ENCODE measurements at places on chromosomes 7 and 10.
A peak's percentile ranks its signal among the peaks of the same experiment; 100 is the strongest.

DNA sequence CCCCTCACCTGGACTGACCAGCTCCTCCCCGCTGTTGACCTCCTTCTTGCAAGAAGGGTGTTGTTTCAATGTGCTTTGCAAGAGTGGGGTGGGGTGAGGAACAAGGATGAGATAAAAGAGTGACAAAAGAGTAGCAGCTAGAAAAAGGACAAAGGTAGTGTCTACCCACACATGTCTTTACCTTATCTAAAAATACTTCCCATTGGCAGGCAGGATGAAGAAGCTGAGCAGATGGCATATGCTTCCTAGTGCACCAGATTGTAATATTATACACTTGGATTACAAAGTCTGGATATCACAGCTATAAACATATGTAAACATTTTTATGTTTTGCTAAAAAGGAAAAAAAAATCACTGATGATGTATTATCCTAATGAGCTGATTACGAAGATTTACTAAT, 34.5 kb downstream of the CHN2 start:
- DNase-seq: no peak

GRCh38 chr10:49109669-49110340, 5.5 kb downstream of the VSTM4 start:
- DNase-seq: no peak

DNA sequence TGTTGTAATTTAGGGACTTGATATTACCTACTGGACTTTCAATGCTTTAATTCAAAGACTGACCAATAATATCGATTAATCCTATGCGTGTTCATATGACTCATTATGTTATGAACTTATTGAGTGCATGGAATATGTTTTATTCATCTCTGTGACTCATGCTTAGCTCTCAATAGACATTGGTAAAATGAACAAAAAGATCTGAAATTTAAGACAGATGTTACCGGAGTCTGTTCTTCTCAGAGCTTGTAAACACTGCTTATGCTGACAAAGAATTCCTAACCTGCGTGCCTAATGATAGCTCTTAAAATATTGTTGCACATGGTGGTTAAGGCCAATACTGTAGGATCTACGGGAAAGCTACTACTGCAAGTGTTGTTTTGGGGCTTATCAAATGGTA, 131.5 kb upstream of the ACBD5 start:
- DNase-seq: no peak

GRCh38 chr7:19351341-19352304, 206.4 kb upstream of the FERD3L start:
- no peak for DNase-seq

DNA sequence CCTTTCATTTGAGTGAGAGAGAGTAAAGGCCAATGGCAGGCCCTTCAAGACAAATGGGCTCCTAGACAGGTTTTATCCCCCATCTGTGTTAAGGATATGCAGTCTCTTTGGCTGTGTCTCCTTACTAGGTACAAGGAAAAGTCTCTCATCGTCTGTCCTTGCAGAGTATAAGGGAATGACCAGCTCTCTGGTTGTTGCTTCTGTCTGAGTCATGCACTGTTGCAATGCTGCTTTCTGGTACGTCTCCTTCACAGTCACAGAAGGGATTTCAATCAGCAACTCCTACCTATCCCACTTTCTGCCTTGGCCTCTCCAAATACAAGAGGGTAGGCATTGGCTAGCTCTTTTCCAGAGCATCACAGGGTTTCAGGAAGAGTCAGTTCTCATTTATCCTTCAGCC, 48.1 kb downstream of the CTTNBP2 start:
- no peak for DNase-seq

GRCh38 chr10:47332946-47333345, 10.7 kb downstream of the GDF2 start:
- DNase-seq: no peak

DNA sequence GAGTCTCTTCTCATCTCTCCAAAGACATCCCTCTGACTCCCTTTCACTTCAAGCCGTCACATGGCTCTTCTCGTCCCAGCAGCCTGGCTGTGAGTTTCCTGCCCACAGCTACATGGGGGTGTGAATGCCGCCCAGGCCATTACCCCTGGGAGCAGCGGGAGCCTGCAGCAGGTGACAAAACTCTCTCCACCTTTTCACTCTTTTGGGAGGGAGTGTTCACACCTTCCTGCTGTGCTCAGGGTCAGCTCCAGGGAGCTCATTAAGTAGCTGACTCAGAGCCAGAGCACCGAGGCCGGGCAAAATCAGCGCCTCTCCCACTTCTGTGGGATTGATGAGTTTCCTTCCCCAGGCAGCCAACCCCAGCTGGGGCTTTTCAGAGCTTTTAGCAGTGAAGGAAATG, 271.3 kb downstream of the TYW1 start:
- DNase-seq: no peak

GRCh38 chr7:44329081-44329480, 3.7 kb upstream of the CAMK2B start:
- DNase-seq: no peak

DNA sequence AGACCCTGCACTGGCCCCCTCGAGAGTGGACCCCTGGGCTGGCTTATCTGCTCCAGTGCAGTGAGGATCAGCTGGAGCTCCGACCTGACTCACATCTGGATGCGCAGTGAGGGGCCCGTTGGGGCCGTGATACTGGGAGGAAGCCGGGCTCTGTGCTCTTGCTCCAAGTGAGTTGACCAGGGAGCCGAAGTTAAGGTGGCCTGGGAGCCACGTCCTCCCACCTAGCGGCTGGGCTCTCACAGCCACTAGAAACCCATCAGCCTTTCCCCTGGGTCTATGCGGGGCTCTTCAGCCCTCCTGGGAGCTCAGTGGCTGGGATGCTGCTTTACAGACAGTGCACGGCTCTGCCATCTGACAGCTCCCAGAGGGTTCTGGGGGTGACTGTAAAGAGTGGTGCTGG, 9.1 kb downstream of the ALKBH4 start:
- DNase-seq: no peak

GRCh38 chr10:18664841-18665478, 5.7 kb downstream of the ARL5B start:
- DNase-seq: no peak

- DNase-seq: no peak
Observed at GRCh38 chr10:112774210-112774609, 175.8 kb upstream of the TCF7L2 start.

DNA sequence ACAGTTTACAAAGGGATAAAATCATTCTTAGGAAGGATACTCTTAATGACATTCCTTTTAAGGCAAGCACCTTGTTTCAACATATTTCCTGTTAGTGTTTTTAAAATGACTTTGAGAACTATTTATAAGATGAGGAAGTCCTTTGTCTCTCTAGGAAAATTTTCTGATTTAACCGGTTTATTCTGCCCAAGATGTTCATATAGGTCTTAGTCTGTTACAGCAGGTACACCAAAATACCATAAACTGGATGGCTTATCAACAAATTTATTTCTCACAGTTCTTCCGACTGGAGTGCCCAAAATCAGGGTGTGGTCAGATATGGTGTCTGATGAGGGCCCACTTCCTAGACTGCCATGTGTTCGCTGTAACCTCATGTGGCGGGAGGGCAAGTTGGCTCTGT, 77.9 kb downstream of the GSAP start:
- no peak for DNase-seq

GRCh38 chr10:47402641-47403301, 18.7 kb upstream of the ZNF488 start:
- DNase-seq: no peak

- DNase-seq: no peak
Observed at GRCh38 chr7:92684274-92684673, 94.1 kb upstream of the FAM133B start.

DNA sequence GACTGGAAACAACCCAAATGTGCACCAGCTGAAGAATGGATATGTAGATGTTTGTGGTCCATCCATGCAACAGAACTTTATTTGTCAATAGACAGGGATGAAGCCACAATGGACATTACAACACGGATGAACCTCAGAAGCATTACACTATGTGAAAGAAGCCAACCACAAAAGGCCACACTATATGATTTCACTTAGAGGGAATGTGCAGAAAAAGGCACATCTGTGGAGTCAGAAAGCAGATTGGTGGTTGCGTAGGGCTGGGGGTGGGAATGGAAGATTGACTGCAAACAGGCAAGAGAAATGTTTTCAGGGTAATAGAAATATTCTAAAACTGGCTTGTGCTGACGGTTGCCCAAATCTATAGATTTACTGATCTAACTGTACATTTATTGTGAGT, 34.3 kb upstream of the WASHC2A start:
- no peak for DNase-seq

DNA sequence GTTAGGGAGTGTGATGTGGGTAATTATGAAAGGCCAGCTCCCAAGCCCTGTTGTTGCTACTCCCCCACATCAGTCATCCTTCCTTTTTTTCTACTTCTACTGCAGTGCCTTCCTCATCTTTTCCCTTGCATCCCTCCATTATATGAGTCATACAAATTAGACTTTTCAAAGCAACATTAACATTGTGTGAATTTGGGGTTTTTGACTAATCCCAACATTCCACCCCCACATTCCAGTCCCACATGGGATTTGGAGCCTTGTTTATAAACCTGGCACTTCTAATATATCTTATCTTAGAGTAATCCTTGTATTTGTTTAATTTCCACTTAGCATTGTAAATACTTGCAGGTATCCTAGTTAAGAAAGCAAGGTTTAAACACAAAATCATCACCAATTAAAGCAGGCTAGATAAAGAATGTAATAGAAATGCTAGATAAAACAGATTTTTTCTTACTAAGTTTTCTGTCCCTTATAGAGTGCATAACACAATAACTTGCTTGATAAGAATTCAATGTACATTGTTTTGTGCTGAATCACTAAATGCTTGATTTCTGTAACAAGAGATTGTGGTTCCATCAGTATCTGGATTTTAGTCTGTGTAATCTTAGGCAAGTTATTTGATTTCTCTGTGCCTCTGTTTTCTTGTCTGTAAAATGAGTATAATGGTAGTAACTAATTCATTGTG, 165.8 kb downstream of the CFTR start:
- DNase-seq: no peak

DNA sequence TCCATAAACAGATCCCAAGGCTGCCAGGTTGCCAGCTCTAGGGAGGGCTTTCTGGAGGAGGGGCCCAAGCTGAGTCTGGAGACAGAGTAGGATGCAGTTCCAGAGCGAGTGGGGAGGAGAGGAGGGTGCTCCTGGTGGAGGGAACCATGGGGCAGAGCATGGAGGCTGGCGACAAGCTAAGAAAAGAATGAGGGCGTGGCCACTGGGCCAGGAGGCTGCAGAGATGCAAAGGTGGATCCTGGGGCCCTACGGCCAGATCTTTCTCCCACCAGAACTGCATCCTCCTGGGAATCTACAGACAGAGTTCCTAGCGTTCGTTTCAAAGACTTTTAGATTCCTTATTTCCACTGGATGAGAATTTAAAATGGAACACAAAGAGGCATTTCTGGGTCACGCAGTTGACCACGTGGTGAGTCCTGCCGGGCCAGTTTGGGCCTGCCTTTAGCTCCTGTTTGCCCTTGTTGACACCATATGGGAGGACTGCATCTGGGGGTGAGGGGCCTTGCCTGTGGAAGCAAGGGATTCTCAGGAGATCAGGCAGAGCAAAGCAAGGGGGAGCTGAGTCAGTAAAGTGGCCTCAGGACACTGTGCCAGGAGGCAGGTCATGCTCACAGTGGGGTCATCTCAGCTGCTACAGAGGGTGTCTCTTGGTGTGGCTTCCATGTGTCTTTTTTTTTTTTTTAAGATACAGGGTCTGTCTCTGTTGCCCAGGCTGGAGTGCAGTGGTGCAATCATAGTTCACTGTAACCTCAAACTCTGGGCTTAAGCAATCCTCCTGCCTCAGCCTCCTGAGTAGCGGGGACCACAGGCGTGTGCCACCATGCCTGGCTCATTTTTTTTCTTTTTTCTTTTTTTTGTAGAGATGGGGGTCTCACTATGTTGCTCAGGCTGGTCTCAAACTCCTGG, 137.8 kb downstream of the SH3PXD2A start:
- no peak for DNase-seq

GRCh38 chr10:88534072-88534665, 48.9 kb downstream of the RNLS start:
- no peak for DNase-seq

DNA sequence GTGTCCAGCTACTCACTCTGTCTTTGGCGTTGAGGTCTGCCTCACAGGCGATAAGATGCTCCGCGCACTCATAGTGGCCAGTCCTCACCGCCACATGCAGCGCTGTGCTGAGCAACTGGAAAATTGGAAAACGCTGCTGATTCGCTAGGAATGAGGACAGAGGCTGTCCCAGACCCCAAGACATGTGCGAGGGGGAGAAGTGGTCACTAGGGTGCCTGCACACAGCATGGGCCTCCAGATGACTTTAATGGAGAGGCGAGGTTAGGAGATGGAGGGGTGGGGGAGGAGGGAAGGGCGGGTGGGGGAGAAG, 5.2 kb downstream of the ANKRD1 start:
- DNase-seq: no peak

DNA sequence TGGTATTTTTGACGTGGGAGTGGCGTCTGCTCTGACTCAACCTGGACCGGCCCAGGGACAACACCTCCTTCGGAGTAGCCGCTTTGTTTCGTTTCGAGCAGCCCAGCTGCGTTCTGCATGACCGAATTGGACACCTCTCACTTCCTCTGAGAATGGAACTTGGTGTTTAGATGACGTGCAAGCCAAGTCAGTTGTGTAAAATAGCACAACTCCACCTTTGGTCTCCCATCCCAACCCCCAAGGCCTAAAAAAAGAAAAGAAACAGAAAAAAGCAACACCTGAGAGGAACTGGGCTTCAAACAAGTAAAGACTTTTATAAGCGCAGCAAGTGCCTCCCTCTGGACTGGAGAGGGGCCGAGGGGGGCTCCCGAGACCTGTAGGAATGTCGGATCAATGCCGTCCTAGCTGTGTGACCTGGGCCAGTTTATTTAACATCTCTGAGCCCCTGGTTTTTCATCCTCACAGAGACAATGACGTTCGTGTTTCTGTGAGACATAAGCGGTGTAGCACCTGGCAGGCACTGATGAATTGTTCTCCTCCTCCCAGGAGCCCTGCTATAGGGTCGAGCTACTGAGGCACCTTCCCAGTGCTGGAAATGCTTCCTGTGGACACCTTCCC, 52.0 kb upstream of the SMNDC1 start:
- DNase-seq: peak; percentile 92

DNA sequence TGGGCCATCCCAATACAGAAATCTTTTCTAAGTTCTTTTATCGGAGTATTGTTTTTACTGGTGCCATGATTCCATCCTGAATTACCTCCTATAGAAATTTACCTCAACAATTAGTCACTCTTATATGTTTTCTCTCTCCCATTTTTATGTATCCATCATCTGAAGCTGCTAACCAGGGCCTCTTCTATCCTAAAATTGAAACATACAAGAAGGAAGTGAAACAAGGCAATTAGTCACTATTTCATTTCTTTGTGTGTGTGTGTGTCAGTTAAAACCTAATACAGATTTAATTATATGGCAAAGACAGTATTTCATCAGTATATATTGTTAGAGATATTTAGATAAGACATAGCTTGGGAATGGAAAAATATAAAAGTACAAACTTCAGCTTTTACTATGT, 148.4 kb upstream of the AHR start:
- no peak for DNase-seq

- DNase-seq: peak; percentile 95
Observed at GRCh38 chr10:69237528-69238159, 17.5 kb downstream of the HKDC1 start.
